ENCODE measurements at places on chromosomes 2 and 18. TPM values are rescaled to one million over a fixed set of nuclear protein-coding genes. Genes with fewer than 3 reads are reported as not detected.
A peak's percentile ranks its signal among the peaks of the same experiment; 100 is the strongest.

AQP12B gene
- not detected for total RNA-seq

CKAP2L gene
- 13.3 TPM for total RNA-seq

SLC30A3 gene
- under 0.01 TPM for total RNA-seq

SERPINB12 gene
- not detected for total RNA-seq

PRSS56 gene
- not detected for total RNA-seq

KATNAL2 gene
- 1.4 TPM for total RNA-seq

LYPD6B gene
- total RNA-seq = not detected

CCDC68 gene
- 0.54 TPM for total RNA-seq

SULT1C2 gene
- total RNA-seq = not detected

SERPINB7 gene
- total RNA-seq = 100 TPM

- no peak overlapping the region for H3K4me3 ChIP-seq
- H3K27me3 ChIP-seq = no peaks in the 10 kb centered on the region
- H3K27ac ChIP-seq = no peak overlapping the region
- H3K36me3 ChIP-seq = no peaks in the 10 kb centered on the region
- no peaks in the 10 kb centered on the region for H3K4me1 ChIP-seq
Observed at GRCh38 chr2:173326806-173327205, 27.9 kb upstream of the CDCA7 start.

DNA sequence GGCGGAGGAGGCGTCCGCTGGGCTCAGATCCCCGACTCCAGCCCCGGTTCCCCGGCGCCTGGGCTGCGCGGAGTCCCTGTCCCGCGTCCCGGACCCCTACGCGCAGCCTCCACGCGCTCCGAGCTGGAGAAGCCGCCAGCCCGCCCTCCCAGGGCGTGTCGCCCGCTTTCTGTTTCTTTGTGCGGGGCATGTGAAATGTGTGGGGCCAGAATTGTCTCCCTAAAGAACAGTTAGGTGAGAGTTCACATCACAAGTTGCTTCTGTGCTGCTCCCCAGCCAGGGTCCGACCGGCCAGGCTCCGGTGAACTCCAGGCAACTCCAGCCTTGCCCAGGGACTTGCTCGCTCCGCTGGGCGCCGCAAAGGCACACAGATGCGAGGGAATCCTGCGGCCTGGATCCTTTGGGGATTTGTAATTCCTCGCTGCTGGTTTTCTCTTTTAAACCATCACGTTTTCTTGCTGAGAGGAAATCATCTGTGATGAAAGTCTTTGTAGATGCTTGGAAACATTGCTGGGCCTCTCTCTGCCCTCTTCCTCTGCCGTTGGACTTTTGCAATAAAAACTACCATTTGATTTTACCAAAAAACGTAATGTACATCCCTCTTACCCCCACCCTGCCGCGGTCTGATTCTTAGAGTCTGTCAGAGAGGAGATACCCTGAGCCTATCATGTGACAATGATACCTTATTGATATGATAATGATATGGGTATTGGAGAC lies 631 bp downstream of the GYPC start:
- H3K27ac ChIP-seq = peak overlapping the region; percentile 90
- peaks cover 5% of the 10 kb centered on the region for H3K36me3 ChIP-seq
- peaks cover 19% of the 10 kb centered on the region for H3K4me1 ChIP-seq
- peak overlapping the region; percentile 48 for H3K4me3 ChIP-seq
- DNase-seq = peak; percentile 31
- H3K27me3 ChIP-seq = no peaks in the 10 kb centered on the region

DNA sequence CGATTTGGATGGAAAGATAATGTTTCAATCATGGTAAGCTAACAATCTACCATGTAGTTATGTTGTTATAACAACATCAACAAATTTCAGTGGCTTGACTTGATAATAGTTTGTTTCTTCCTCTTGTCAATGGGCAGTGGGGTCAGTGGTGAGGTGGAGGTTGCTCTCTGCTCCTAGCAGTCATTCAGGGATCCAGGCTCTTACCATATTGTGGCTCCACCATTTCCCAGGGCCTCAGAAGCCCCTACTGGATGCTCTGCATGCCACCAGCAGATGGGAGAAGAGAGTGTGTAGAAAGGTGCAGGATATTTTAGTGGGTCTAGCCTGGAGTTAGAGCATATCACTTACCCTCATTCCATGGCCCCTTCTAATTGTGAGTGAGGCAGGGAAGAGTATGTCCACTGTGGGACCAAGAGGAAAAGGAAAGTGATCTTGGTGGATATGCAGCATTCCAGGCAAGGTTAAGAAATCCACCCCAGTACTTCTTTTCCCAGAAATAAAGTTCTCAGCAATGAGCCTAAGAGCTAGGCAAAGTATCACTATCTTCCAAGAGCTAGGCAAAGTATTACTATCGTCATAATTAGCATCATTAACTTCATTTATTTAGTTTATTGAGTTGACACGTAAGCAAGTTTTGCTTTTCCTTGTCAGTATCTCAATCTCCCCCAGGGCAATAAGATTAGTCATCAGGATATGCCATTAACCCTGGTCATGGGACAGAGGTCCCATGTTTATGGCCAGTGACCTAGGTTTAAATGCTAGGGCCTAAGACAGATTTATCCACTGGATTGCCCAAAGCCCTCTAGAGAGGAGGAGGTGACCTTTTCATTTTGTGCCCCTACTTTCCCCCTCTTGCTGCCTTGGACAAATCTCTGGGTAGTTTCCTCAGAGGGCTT lies 4.2 kb upstream of the IWS1 start:
- no peak overlapping the region for H3K4me3 ChIP-seq
- H3K27ac ChIP-seq = no peak overlapping the region
- DNase-seq = no peak
- H3K36me3 ChIP-seq = no peaks in the 10 kb centered on the region
- H3K27me3 ChIP-seq = peaks cover 15% of the 10 kb centered on the region

- H3K27ac ChIP-seq = no peak overlapping the region
- no peak overlapping the region for H3K4me3 ChIP-seq
- H3K27me3 ChIP-seq = no peaks in the 10 kb centered on the region
- no peaks in the 10 kb centered on the region for H3K36me3 ChIP-seq
- H3K4me1 ChIP-seq = peaks cover 5% of the 10 kb centered on the region
Observed at GRCh38 chr2:75076088-75076487, 117.6 kb downstream of the POLE4 start.

- H3K27me3 ChIP-seq = no peaks in the 10 kb centered on the region
- peaks cover 23% of the 10 kb centered on the region for H3K4me1 ChIP-seq
- peak overlapping the region; percentile 100 for H3K27ac ChIP-seq
- H3K4me3 ChIP-seq = no peak overlapping the region
Observed at GRCh38 chr2:231163414-231164095, 34.9 kb upstream of the ARMC9 start.

GRCh38 chr18:49666045-49666775 lies 104.4 kb downstream of the LIPG start:
- no peak overlapping the region for H3K27ac ChIP-seq
- no peak overlapping the region for H3K4me3 ChIP-seq
- DNase-seq = peak; percentile 48
- peaks cover 40% of the 10 kb centered on the region for H3K27me3 ChIP-seq

- DNase-seq = peak; percentile 12
- peaks cover 3% of the 10 kb centered on the region for H3K4me1 ChIP-seq
- peak overlapping the region; percentile 20 for H3K27ac ChIP-seq
- H3K27me3 ChIP-seq = no peaks in the 10 kb centered on the region
- H3K4me3 ChIP-seq = peak overlapping the region; percentile 96
Observed at GRCh38 chr2:147845411-147845971, 662 bp downstream of the ACVR2A start.

- H3K4me3 ChIP-seq = no peak overlapping the region
- H3K27me3 ChIP-seq = no peaks in the 10 kb centered on the region
- H3K4me1 ChIP-seq = no peaks in the 10 kb centered on the region
Observed at GRCh38 chr2:206824087-206824618, 58.7 kb downstream of the FASTKD2 start.

GRCh38 chr2:238424313-238424700 lies 2.4 kb upstream of the ASB1 start:
- peaks cover 18% of the 10 kb centered on the region for H3K4me1 ChIP-seq
- H3K4me3 ChIP-seq = no peak overlapping the region
- H3K27ac ChIP-seq = no peak overlapping the region
- peak; percentile 33 for DNase-seq
- H3K36me3 ChIP-seq = no peaks in the 10 kb centered on the region

- peaks cover 2% of the 10 kb centered on the region for H3K4me1 ChIP-seq
- H3K27ac ChIP-seq = no peak overlapping the region
Observed at GRCh38 chr2:47519604-47520301, 116.8 kb downstream of the MSH2 start.

GRCh38 chr2:238359403-238359802 lies 39.1 kb downstream of the TRAF3IP1 start:
- H3K4me3 ChIP-seq = no peak overlapping the region
- no peak for DNase-seq
- no peaks in the 10 kb centered on the region for H3K4me1 ChIP-seq
- no peaks in the 10 kb centered on the region for H3K27me3 ChIP-seq
- H3K36me3 ChIP-seq = peaks cover 22% of the 10 kb centered on the region
- no peak overlapping the region for H3K27ac ChIP-seq

DNA sequence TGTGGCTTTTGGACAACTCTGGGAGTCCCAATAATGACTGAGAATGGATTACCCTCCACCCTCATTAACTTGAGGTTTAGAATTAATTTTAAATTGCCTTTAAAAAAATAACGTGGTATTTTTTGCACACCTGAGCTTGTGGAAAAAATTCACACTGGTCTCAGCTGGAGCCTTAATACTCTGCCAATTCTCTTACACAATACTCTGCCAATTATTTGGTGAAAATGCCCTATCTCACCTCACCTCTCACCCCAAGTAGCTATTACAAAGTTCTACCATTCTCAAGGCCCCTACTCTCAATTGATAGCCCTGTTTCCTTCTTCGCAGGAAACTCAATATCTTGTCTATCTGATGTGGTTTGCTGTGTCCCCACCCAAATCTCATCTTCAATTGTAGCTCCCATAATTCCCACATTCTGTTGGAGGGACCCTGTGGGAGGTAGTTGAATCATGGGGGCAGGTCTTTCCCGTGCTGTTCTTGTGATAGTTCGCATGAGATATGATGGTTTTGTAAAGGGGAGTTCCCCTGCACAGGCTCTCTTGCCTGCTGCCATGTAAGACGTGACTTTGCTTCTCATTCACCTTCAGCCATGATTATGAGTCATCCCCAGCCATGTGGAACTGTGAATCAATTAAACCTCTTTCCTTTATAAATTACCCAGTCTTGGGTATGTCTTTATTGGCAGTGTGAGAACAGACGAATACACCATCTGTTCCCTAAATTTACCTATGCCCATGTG lies 27.4 kb upstream of the C2orf69 start:
- no peak for DNase-seq
- no peak overlapping the region for H3K27ac ChIP-seq
- H3K36me3 ChIP-seq = no peaks in the 10 kb centered on the region
- no peak overlapping the region for H3K4me3 ChIP-seq
- H3K27me3 ChIP-seq = no peaks in the 10 kb centered on the region
- H3K4me1 ChIP-seq = no peaks in the 10 kb centered on the region

- H3K36me3 ChIP-seq = no peaks in the 10 kb centered on the region
- no peak for DNase-seq
- peaks cover 2% of the 10 kb centered on the region for H3K4me1 ChIP-seq
- H3K27ac ChIP-seq = no peak overlapping the region
Observed at GRCh38 chr18:39845631-39846030, 2109.4 kb upstream of the PIK3C3 start.

GRCh38 chr2:170212625-170213280 lies 34.8 kb downstream of the MYO3B start:
- no peak overlapping the region for H3K27ac ChIP-seq
- H3K27me3 ChIP-seq = no peaks in the 10 kb centered on the region
- H3K36me3 ChIP-seq = no peaks in the 10 kb centered on the region

GRCh38 chr2:128332091-128332634 lies 13.5 kb upstream of the HS6ST1 start:
- H3K27ac ChIP-seq = no peak overlapping the region
- no peak overlapping the region for H3K4me3 ChIP-seq
- peaks cover 4% of the 10 kb centered on the region for H3K4me1 ChIP-seq
- DNase-seq = no peak

- no peak for DNase-seq
- H3K27me3 ChIP-seq = no peaks in the 10 kb centered on the region
- no peak overlapping the region for H3K27ac ChIP-seq
- H3K36me3 ChIP-seq = peaks cover 61% of the 10 kb centered on the region
Observed at GRCh38 chr2:200471324-200471848, 38.5 kb downstream of the KCTD18 start.

GRCh38 chr2:30191819-30192271 lies 39.5 kb upstream of the LBH start:
- peaks cover 1% of the 10 kb centered on the region for H3K27me3 ChIP-seq
- H3K4me3 ChIP-seq = no peak overlapping the region
- peaks cover 9% of the 10 kb centered on the region for H3K4me1 ChIP-seq
- H3K27ac ChIP-seq = peak overlapping the region; percentile 27
- DNase-seq = no peak

GRCh38 chr18:75809926-75810255 lies 382.4 kb upstream of the SMIM21 start:
- no peak overlapping the region for H3K27ac ChIP-seq
- no peaks in the 10 kb centered on the region for H3K4me1 ChIP-seq
- H3K36me3 ChIP-seq = no peaks in the 10 kb centered on the region
- no peak overlapping the region for H3K4me3 ChIP-seq
- H3K27me3 ChIP-seq = no peaks in the 10 kb centered on the region

GRCh38 chr2:201007584-201007998 lies 44.1 kb upstream of the ORC2 start:
- no peak overlapping the region for H3K4me3 ChIP-seq
- H3K4me1 ChIP-seq = no peaks in the 10 kb centered on the region
- DNase-seq = no peak

- no peak overlapping the region for H3K27ac ChIP-seq
- DNase-seq = no peak
- H3K36me3 ChIP-seq = no peaks in the 10 kb centered on the region
- H3K4me1 ChIP-seq = no peaks in the 10 kb centered on the region
- no peaks in the 10 kb centered on the region for H3K27me3 ChIP-seq
Observed at GRCh38 chr18:46433121-46433826, 223.7 kb downstream of the LOXHD1 start.

DNA sequence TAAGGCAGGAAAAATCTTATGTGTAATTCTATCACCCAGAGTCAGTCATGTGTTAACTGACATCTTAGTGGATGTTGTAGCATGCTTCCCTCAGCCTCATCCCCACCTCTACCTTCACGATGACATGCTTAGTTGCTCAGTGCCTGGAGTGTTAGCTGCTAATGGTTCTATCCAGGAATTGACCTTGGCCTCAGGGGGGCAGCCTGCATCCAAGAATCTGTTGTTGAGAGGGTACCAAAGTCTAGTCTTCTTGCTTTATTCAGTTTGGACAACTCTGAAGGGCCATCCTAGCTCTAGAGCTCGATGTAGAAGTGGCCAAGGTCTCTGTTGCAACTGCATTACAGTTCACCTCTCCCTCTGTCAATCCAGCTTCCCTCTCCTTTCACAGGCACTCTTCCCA lies 61.2 kb downstream of the ACYP2 start:
- no peak overlapping the region for H3K4me3 ChIP-seq
- DNase-seq = peak; percentile 46
- no peaks in the 10 kb centered on the region for H3K36me3 ChIP-seq
- no peaks in the 10 kb centered on the region for H3K4me1 ChIP-seq
- H3K27ac ChIP-seq = no peak overlapping the region
- no peaks in the 10 kb centered on the region for H3K27me3 ChIP-seq

- DNase-seq = peak; percentile 73
- H3K4me1 ChIP-seq = peaks cover 30% of the 10 kb centered on the region
- H3K27ac ChIP-seq = peak overlapping the region; percentile 60
- H3K36me3 ChIP-seq = no peaks in the 10 kb centered on the region
- H3K4me3 ChIP-seq = no peak overlapping the region
Observed at GRCh38 chr2:29520001-29520400, 401.4 kb downstream of the ALK start.

- no peaks in the 10 kb centered on the region for H3K36me3 ChIP-seq
- no peak overlapping the region for H3K27ac ChIP-seq
- no peak for DNase-seq
- H3K27me3 ChIP-seq = peaks cover 31% of the 10 kb centered on the region
- H3K4me1 ChIP-seq = no peaks in the 10 kb centered on the region
Observed at GRCh38 chr18:48419277-48420022, 10.3 kb upstream of the ZBTB7C start.

GRCh38 chr18:32277549-32277948 lies 87.7 kb downstream of the MEP1B start:
- H3K27ac ChIP-seq = no peak overlapping the region
- no peaks in the 10 kb centered on the region for H3K27me3 ChIP-seq
- no peak for DNase-seq
- H3K36me3 ChIP-seq = no peaks in the 10 kb centered on the region
- H3K4me3 ChIP-seq = no peak overlapping the region

Measured in IMR-90 (cell line).